Uterus (tissue), 4 donors: ENCODE measurements at places on chromosomes 1 and 21.

- H3K4me1 ChIP-seq, result no peaks in the 10 kb centered on the region
- no peaks in the 10 kb centered on the region for H3K36me3 ChIP-seq
- H3K27ac ChIP-seq, result peak overlapping the region; percentile 49
- no peak overlapping the region for H3K4me3 ChIP-seq
- no peaks in the 10 kb centered on the region for H3K27me3 ChIP-seq
- DNase-seq, result no peak
These were observed 162.5 kb downstream of the APP start for GRCh38 chr21:26007951-26008498.

GRCh38 chr21:38234395-38235142 is 22.2 kb upstream of the KCNJ15 start:
- H3K27me3 ChIP-seq, result no peaks in the 10 kb centered on the region
- no peak overlapping the region for H3K4me3 ChIP-seq
- H3K36me3 ChIP-seq, result no peaks in the 10 kb centered on the region
- H3K27ac ChIP-seq, result no peak overlapping the region
- no peaks in the 10 kb centered on the region for H3K4me1 ChIP-seq

- no peaks in the 10 kb centered on the region for H3K27me3 ChIP-seq
- DNase-seq, result no peak
- no peaks in the 10 kb centered on the region for H3K36me3 ChIP-seq
- H3K4me3 ChIP-seq, result no peak overlapping the region
These were observed 24.1 kb downstream of the SLC45A3 start for GRCh38 chr1:205656236-205656635.

- peak overlapping the region; percentile 66 for H3K27ac ChIP-seq
- peak; percentile 62 for DNase-seq
- H3K36me3 ChIP-seq, result no peaks in the 10 kb centered on the region
- H3K4me1 ChIP-seq, result peaks cover 10% of the 10 kb centered on the region
- no peak overlapping the region for H3K4me3 ChIP-seq
These were observed 5.0 kb downstream of the JMJD4 start for GRCh38 chr1:227729881-227730629.
